NCI-H1436 treated with DMSO at 0.1 percent for 48 hours (cell line): ENCODE measurements at places on chromosomes 16 and 17.

DNA sequence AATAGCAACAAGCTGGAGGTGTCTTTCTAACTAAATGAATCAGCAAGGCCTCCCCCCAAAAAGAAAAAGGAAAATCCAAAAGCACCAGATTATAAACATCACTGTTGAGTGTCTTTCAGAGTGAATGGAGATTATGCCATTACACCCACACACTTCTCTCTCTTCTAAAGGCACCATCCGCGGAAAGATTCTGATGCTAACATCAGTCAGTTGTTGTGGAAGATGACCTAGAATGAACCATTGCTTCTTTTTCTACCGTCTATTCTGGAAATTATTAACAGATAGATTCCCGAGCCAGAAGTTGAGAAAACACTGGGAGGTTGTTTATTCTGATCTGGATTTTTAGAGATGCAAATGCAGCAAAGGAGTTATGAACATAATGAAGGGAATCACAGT, 60.9 kb upstream of the FAM20A start:
- DNase-seq, result no peak

GRCh38 chr16:84680165-84680842, 19.5 kb upstream of the USP10 start:
- DNase-seq, result no peak

GRCh38 chr17:5373112-5373511, 46.4 kb downstream of the NUP88 start:
- no peak for DNase-seq

DNA sequence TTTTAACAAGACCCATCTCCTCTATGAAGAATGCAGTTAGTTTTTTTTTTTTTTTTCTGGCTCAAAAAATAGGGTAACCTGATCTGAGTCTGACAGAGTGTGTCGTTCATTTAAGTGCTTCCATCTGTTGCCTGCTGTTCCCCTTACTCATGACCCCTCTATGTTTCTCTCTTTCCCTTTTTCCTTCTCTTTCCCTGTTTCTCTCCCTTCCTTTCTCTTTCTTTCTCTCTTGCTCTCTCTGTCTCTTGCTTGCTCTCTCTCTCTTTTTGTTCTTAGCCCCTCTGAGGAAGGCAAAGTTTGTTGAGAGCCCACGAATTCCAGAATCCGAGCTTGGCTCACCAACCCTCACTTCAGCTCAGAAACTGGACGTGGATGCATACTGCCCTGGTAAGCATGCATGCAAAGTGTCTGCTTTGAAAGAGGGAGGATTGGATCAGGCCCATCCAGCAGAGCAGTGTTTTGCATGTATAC, 185.0 kb downstream of the TANC2 start:
- no peak for DNase-seq

DNA sequence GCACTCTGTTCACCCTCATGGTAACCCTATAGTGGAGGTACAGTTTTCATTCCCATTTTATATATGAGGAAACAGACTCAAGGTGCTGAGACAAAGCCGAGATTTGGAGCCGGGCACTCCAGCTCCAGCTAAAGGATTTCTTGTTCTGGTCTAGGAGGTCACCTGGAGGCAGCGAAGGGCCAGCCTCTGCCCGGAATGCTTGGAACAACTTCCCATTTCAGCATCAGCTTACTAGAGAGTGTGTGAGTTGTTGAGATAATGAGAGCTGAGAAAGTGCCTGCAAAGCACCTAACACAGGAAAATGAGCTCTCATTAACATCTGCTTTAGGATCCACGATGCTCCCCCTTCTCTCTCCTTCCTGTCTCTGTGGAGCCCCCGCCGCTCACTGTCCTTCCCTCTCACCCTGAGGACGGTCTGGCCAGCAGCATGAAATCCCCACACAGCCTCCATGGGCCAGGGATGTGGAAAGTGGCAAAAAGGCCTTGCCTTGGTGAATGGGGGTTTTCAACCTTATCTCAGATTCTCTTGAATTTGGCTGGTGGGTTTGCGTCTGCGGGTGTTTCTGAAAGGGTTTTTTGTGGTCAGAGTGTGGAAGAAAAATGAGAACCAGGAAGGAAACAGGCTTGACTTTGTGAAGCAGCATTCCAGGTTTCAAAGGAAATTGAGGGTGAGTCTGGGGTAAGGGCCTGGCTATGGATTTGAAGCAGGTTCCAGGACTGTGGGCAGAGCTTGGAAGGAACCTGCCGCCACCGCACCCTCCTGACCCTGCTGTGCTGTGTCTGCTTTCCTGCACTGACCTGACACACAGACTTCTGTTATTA, 178.7 kb downstream of the FOXL1 start:
- DNase-seq, result no peak

GRCh38 chr16:27790546-27791403, 240.8 kb downstream of the KATNIP start:
- DNase-seq, result no peak

- no peak for DNase-seq
Observed at GRCh38 chr16:5478036-5478435, 380.4 kb upstream of the EEF2KMT start.

DNA sequence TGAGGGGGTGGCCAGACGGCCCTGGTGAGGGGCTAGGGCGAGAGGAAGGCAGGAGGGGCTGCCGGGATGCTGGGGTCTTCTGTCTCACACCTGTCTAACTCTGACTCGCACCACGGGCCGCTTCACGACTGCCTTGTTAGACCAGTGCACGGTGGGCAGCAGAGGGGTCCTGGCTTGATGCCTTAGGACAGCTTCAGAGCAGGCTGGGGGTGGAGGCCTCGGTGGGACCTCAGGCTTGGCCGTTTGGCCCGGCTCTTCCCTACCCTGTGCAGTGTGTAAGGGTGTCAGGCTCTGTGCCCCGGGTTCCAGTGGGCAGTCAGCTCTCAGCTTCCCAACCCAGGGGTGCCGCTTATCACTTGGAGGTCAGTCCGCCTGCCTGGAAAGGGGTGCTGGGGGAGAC, 100.7 kb downstream of the OR1D5 start:
- no peak for DNase-seq

- no peak for DNase-seq
Observed at GRCh38 chr16:11393366-11393765, 48.1 kb downstream of the RMI2 start.

- DNase-seq, result no peak
Observed at GRCh38 chr16:17211797-17212196, 259.0 kb downstream of the XYLT1 start.

DNA sequence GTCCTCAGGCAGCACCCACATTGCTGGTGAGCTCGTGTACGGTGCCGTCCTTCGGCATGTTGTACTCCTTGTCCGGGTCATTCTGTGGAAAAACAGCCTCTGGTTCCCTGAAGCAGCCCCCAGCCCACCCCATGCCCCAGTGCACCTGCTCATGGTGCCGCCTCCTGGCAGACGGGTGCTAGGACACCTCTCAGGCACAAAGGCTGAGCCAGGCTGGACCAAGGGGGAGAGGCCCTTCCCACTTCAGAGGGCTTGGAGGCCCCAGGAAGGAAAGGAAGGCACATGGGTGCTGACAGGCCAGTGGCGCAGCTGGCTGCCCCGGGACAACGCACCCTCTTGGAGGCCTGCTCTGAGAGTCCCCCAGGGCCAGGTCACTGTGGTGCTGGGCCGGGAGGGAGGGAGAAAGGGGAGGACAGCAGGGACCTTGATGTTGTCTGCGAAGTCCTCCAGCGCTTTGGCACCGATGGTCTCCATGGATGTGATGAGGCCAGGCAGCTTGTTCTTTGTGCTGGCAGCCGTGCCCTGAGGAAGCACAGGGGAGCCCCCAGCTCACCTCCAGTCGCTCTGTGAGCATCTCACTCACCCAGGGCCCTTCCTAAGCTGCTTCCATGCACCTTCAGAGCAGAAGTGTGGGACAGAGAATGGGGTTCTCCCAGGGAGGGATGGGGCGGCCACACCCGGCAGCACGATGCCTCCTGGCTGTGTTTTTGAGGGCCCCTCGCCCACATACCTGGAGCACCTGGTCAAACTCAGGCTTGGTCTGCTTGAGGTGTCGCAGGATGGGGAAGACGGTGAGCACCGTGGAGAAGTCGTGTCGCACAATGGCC, 9.3 kb downstream of the ZACN start:
- no peak for DNase-seq

- DNase-seq, result no peak
Observed at GRCh38 chr17:44972953-44973352, 4.8 kb upstream of the C1QL1 start.

- DNase-seq, result no peak
Observed at GRCh38 chr16:4338125-4338582, 13.0 kb downstream of the PAM16 start.

- no peak for DNase-seq
Observed at GRCh38 chr17:67628580-67629013, 89.1 kb upstream of the NOL11 start.

GRCh38 chr16:4428500-4428899, 2.8 kb downstream of the DNAJA3 start:
- DNase-seq, result no peak

- no peak for DNase-seq
Observed at GRCh38 chr16:49883076-49884014, 27.4 kb upstream of the ZNF423 start.

- no peak for DNase-seq
Observed at GRCh38 chr16:72561-73548, at the start of gene RHBDF1. Gene RHBDF1 (minus strand): TSS chr16:72631. CDS start chr16:65015, 7,616 bp downstream.

DNA sequence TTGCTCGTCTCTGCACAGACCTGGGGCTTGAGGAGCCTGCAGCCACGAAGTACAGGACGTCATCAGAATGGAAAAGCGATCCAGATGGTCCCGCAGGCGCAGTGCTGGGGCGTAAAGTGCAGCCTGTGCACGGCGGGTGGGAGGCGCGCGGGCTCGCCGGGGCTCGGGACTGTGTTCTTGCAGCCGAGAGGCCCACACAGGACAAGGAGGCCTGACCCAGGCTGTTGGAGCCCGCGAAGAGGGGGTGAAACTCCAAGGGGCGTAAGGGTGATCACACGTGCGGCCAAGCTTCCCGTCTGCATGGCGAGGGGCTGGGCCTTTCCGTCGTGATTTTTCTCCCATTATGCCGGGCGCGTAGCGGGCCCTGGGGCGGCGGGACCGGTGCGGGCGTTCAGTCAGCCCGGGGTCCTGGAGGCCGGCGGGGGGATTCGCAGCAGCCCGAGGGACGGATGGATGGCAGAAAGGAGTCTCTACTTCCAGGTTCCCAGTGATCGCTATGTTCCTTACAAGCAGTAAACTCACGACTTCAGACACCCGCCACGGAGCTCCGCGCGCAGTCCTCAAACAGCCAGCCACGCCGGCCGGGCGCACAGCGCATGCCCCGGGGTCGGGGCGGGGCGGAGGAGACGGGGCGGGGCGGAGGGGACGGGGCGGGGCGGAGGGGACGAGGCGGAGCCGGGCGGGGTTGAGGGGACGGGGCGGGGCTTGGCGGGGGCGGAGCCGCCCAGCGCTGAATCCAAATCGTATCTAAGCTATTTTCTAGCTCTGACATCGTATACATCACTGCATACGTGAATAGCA, 141.0 kb upstream of the KCNJ18 start:
- peak; percentile 12 for DNase-seq
